ENCODE measurements at places on chromosomes 2 and 18.

GRCh38 chr18:22267697-22268096 lies 98.3 kb downstream of the GATA6 start:
- DNase-seq: no peak

DNA sequence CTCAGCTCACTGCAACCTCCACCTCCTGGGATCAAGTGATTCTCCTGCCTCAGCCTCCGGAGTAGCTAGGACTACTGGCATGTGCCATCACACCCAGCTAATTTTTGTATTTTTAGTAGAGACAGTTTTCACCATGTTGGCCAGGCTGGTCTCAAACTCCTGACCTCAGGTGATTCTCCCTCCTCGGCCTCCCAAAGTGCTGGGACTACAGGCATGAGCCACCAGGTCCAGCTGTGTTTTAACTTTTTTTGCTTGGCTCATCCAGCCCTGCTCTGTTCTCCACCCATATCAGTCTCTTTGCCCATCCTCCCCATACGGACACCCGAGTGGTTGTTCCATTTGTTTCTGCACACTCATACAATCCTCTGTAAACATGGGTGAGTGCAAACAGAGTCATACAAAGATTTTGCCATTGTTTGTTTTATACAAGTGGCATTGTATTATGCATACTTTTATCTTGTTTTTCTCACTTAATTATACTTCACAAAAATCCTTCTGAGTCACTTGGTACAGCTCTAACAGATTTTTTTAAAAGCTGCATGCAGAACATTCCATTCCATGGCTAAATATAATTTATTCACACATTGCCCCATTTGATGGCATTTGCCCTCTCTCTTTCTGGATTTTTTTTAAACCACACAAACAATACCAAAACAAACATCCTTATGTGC lies 5.3 kb downstream of the APOB start:
- peak; percentile 23 for DNase-seq

GRCh38 chr2:111691164-111691875 lies 192.7 kb downstream of the ANAPC1 start:
- DNase-seq: no peak

DNA sequence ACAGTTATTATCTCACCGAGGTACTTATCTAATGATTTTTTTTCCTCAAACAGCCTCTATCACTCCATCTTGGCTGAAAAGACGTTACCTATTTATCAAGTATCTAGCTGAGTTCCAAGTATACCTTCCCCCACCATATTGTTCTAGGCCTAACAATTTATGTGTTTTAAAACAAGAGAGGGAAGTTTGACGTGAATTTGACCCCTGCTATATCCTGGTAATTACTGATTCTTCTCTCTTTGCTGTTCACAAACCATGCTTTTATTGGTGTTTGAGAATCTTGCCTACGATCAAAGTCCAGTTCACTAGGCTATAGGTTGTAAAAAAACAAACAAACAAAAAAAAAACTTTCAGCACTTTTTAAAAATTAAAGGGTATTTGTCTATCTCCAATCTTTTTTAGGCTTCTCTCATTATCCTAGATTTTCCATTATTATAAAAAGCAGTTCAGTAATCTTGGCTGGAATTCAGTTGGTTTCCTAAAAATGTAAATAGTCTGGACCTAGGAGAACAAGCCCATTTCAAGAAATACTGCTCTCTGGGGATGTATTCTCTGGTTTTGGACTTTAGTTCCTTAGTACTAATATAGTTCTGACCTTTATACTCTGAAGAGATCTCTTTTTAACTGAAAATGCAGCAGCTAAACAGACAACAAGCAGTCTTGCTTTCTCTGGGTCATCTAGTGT lies 505.4 kb downstream of the CPS1 start:
- no peak for DNase-seq

GRCh38 chr18:74456017-74456348 lies 1.1 kb downstream of the DIPK1C start:
- DNase-seq: no peak

- DNase-seq: no peak
These were observed 1458.7 kb upstream of the ACVR2A start for GRCh38 chr2:146386096-146386495.

GRCh38 chr18:11834772-11835171 lies 16.4 kb upstream of the CHMP1B start:
- no peak for DNase-seq

DNA sequence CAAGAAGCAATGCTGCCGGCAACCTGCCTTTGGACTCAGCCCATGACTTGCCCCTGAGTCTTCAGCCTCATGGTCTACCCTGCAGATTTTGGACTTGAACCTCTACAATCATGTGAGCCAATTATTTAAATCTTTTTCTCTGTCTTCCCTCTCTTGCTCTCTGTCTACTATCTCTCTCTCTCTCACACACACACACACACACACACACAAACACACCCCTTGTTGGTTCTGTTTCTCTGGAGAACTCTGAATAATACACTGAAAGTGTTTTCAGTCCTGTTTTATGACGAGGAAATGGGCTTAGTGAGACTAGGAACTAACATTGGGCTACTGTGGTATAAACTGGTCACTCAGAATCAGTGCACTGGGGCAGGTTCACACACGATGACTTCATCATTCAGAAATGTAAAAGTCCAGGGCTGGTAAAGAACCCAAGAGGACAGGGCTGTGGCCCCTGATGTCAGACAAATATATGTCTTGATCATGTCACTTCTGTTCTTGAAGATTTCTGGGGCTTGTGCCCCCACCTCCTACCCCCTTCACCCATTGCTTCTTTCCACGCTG lies 266.1 kb upstream of the SIX2 start:
- DNase-seq: no peak

DNA sequence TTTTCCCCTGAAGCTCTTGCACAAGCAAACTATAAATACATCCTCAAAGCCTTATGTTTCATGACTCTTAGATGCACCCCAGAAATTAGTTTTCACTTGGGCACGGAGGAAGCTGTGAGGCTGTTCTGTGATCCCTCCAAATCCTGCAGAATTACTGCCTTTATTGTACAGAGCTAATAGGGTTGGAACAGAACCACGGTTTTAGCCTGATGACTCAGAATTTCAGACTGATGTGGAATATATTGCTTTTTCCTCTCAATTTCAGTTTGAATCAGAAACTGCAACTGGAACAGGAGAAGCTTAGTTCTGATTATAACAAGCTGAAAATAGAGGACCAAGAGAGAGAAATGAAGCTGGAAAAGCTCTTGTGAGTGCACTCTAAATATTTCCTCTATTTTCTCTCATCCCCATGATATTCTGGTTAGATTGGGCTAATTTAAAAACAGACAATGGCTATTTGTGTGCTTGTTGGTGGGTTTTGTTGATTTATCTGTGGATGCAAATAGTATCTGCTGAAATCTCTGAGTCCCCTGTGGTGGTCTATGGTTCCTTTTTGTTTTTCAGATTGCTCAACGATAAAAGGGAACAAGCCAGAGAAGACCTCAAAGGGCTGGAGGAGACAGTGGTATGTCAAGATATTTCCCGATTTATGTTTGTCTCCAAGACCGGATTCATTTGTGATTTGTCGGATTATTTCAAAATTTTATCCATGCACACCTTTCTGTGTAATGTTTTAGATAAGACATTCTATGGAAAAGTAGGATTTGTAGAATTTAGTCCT lies 38.2 kb upstream of the LYPD6B start:
- no peak for DNase-seq

GRCh38 chr2:226600184-226600583 lies 199.4 kb downstream of the IRS1 start:
- no peak for DNase-seq

DNA sequence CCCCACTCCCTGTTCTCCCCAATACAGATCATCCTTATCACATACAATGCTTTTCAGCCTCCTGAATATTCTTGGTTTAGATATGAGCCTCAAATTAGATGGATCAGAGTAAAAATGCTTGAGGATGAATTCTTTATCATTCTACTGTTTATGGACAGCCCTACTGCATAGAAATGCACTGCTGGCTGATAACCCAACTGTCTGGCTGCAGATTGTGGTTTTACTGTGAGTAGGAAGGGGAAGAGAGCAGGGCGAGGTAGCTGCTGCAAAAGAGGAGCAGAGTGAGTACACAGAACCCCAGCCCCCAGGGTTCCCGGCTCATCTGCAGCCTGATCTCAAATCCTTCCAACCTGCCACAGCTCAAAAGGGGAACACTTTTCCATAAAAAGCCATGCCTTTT lies 29.4 kb upstream of the NCOA1 start:
- no peak for DNase-seq

- DNase-seq: no peak
These were observed 15.0 kb downstream of the NGEF start for GRCh38 chr2:232997749-232998665.

DNA sequence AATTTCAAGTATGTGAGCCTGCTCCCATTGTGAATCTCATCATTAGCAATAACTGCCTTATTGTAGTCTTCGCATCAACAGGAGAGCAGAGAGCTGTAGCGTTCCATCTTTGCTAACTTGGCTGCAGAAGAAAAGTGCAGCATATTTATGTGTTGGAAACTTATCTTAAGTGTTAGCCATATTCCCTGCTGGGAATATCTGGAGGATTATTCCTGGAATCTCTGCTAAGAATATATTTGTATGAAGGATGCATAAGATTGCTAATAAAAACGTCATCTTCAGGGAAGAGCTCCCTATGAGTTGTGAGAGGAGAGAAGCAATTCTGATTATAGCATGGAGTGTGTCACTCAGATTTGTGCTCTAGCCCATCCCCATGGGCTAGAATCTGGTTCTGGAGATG lies 115.1 kb upstream of the REG3G start:
- DNase-seq: no peak

GRCh38 chr2:32496662-32497061 lies 131.2 kb upstream of the TTC27 start:
- DNase-seq: no peak

Data from SHP77 treated with DMSO at 0.1 percent for 48 hours (cell line).